ENCODE measurements at places on chromosomes 12 and 14. TPM values are rescaled to one million over a fixed set of nuclear protein-coding genes. Genes with fewer than 3 reads are reported as not detected.

- no peak for DNase-seq
These were observed 9.8 kb upstream of the GALNT6 start for GRCh38 chr12:51401020-51401419.

GRCh38 chr12:85920324-85920947, 46.3 kb downstream of the NTS start:
- DNase-seq = no peak

DNA sequence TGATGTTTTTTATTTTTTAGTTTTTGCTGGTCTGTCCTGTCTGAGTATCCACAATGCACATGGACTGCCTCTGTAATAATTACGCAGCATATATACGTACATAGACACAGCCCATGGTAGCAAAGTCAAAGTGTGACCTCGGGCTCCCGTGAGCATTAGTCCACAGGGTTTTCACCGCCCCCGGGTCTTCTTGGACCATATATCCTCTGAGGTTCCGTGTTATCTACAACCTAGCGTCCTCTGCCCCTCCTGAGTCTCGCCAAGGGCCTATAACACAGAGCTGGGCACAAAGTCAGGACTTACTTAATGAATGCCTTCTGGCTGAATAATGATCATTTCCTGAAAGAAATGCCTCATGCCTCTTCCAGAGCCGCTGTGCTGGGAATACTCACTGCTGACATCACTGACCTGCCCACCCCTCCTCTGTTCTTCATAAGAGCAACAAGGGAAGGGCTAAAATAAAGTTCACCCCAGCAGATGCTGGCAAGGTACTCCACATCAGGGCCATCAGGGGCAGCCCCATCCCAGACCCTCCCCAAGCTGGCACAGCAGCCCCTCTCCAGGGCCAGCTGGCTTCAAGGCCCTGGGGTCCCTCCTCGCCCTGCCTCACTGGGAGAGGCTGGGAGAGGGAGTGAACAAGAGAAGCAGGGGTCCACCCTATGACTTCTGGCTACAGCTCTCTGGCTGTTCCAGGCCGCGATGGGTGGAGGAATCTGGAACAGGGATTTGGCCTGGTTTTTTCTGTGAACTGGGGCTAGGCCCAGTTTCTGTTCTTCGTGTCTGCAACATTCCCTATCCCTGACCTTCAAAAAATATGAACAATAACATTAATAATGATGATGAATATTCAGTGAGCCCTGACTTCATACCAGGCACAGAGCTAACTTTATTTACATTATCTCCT, 7.9 kb downstream of the HDAC7 start:
- DNase-seq = peak; percentile 73

- DNase-seq = no peak
These were observed 77.3 kb downstream of the TRHDE start for GRCh38 chr12:72349491-72349890.

GRCh38 chr14:54188064-54188666, 208.6 kb upstream of the CDKN3 start:
- no peak for DNase-seq

DNA sequence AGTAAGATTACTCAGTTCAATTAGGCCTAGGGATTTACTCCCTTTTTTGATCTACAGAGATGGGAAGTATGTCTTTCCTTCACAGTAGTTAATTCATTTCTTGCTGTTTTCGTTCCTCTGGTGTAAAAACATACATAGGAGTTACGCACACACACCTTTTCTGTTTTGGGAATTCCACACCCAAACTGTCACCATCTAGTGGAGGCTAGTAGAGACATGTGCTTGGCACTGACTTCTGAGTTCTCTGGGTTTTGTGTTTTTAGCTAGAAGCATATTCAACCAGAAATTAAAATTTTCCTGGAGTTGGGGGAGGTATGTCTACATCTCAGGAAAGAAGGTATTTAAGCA, 1.4 kb downstream of the SUSD6 start:
- no peak for DNase-seq

Gene UNC79
- not detected for total RNA-seq

- no peak for DNase-seq
These were observed 62.7 kb downstream of the NOS1 start for GRCh38 chr12:117298648-117299225.

Gene MYL6B
- 37.8 TPM for total RNA-seq

GRCh38 chr14:51185180-51185579, 54.9 kb upstream of the TMX1 start:
- no peak for DNase-seq

Gene MYH6
- total RNA-seq = not detected

All from ureter (tissue), 1 donor.